ENCODE measurements at places on chromosomes 7 and 10.

DNA sequence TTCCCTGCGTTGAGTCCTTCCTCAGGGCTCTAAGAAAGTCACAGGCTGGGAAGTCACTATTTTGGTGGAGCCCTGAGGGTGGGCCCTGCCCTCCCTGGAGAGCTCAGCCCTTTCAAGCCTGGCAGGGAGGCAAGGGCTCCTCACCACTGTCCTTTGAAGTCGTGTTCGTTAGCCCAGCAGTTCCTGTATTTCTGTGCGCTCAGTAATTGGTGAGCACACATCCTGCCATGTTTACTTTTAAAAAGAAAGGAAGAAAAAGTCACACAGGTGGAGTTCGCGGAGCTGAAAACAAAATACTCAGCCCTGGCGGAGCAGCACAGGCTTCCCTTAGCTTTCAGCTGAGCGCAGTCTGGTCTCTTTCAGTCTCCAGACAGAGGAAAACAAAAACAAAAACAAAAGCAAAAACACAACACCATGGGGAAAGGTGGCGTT lies 37.1 kb downstream of the PRKCQ start:
- DNase-seq, result no peak

DNA sequence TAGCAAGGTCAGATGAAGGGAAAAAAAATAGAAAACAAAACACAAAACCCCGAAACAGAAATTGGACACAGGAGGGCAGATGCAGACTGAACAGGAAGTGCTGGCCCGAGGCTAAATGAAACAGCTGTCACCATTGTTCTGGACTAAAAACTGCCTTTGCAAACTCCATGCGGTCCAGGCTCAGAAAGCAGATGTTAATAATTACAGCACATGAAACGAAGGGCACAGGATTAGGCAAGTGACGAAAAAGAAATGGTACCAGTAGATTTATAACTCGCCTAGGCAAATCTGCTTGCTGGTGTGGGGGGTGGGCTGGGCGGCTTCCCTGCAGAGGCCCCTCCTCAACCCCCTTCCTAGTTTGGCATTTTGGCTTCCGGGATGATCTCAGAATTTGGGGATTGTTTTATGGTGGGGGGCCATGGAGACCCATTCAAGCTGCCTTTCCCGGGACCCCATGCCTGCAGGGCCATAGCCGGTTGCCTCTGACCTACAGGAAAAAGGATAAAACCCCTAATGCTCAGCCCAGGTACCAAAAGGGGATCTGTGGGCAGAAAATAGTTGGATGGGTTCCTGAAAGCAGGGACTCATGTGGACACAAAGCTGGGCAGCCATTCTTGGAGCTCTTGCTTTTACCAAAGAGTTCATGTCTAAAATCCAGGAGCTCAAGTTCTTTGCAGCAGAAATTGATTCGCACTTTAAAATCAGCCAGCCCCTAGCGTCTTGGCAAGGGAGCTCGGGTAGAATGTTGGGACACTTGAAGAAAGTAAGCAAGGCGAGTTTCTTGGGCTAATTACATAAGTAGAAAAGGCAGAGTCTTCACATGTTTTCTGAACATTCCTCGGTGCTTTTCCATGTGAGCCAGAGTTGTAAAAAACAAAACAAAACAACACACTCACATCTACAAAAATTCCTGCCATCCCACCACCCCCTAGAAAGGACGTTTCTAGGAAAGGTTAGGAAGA lies 39.0 kb upstream of the EMX2 start:
- no peak for DNase-seq

- no peak for DNase-seq
These were observed 204.2 kb downstream of the EMX2 start for GRCh38 chr10:117746541-117747448.

GRCh38 chr10:87635498-87636312 lies 24.0 kb upstream of the PAPSS2 start:
- peak; percentile 78 for DNase-seq

DNA sequence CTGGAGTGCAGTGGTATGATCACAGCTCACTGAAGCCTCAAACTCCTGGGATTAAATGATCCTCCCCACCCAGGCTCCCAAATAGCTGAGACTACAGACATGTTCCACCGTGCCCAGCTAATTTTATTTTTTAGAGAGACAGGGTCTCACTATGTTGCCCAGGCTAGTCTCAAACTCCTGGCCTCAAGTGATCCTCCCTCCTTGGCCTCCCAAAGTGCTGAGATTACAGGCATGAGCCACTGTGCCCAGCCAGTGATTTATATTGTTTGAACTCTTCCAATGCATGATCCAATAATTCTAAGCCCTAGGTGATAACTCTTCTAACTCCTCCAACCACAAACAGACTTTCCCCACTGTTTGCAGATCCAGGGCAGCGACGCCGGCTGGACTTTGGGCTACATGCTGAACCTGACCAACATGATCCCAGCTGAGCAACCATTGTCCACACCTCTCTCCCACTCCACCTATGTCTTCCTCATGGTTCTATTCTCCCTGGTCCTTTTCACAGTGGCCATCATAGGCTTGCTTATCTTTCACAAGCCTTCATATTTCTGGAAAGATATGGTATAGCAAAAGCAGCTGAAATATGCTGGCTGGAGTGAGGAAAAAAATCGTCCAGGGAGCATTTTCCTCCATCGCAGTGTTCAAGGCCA lies 41.8 kb upstream of the CC2D2B start:
- no peak for DNase-seq

DNA sequence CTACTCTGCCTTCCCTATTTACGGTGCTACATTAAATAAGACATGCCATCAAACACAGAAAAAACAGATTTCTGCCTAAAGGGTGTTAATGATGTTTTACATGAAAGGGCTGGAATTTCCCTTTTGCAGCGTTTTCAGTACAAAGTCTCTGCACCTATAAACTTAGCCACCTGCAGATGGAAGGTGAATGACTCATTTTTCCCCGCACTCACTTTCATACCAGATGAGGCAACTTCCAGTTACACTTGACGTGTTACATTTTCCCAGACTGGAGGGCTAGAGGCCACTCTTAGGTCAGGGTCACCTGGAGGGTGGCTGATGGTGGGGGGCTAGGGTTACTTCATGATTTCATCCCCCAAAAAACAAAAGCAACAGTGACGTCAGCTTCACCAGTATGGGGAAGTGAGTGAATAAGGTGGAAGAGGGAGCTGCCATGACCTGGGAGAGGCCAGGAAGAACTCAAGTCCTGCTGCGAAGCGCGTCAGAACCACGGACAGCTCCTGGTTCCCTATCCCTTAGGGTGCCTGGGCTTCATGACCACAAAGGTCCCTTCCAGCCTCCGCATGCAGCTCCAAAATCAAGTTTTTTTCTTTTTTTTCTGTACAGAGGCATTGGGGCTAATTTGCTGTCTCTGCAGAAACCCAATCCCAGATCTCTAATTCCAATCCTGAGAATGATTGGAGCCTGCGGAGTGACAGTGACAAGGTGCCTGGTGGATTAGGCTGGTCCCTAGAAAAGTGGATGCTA lies 94.0 kb downstream of the ADARB2 start:
- DNase-seq, result no peak

- DNase-seq, result no peak
These were observed 113.4 kb upstream of the CDK6 start for GRCh38 chr7:92949748-92950147.

GRCh38 chr7:82054544-82054943 lies 284.7 kb upstream of the HGF start:
- DNase-seq, result no peak

DNA sequence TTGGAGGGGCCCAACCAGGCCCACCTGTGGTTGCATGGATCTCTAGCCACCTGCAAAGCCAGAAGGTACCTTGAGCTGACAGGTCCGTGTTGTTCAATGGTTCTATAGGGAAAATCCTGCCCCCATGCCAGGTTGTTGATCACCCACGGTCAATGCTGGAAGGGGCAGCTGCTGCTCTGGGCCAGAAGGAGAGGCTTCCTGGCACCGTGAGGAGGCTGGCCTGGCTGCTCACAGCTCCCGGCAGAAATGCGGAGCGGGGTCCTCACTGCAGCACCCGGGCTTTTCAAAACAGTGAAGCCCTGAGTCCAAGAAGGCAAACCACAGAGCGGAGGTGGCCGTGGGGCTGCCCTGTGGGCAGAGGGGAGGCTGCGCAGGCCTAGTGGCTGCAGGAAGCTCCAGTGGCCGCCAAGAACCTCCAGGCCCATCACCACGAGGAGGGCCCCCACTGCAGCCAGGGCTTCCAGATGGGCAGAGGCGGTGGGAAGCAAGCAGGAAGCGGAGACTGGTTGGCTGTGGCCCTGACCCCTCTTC lies 25.0 kb upstream of the GPR146 start:
- no peak for DNase-seq
